Stimulated activated CD4-positive, alpha-beta T cell treated with anti-CD3 and anti-CD28 coated beads, Interleukin-15, amount 100 ng/mL, for 48 hours (primary cell): ENCODE measurements at places on chromosomes 4 and X.

- DNase-seq: no peak
These were observed 16.2 kb upstream of the PUDP start for GRCh38 chrX:7164174-7164573.

DNA sequence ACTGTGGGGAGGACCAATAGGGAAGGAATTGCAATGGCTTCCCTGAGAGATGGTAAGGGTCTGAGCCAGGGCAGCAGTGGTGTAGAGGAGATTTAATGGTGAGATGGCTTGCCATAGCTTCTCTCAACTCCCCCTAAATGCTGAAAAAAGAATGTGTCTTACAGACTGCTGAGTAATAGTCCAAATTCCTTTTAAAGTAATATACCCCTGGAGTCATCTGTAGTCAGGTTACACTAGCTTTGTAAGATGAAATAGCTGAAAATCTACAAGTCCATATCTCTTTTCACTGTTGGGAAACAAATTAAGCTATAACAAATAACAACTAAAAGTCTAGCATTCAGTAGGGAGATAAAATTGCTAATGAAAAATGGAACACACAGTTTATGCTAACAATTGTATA, 33.5 kb downstream of the MAPK10 start:
- DNase-seq: no peak

GRCh38 chrX:133812402-133812801, 173.0 kb downstream of the GPC3 start:
- no peak for DNase-seq

DNA sequence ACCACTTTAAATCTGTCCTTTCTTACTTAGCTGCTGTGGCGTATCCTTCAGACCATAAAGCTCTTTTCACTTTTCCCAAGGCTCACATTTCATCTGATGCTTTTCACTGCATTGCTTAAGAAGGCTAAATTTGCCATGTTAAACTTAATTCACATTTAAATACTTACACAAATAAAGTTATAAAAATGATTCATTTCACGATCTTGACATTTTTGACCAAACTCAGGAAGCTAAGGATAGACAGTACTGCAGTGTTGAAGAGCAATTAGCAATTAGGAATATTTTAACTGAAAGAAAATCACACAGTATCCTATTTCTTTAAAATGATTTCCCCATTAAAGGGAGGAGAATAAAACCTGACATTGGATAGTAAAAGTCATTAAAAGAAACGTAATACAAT, 1038.6 kb downstream of the STPG2 start:
- DNase-seq: no peak
